WTC11 (cell line): ENCODE measurements at places on chromosomes 4 and X.
A peak's percentile ranks its signal among the peaks of the same experiment; 100 is the strongest.

DNA sequence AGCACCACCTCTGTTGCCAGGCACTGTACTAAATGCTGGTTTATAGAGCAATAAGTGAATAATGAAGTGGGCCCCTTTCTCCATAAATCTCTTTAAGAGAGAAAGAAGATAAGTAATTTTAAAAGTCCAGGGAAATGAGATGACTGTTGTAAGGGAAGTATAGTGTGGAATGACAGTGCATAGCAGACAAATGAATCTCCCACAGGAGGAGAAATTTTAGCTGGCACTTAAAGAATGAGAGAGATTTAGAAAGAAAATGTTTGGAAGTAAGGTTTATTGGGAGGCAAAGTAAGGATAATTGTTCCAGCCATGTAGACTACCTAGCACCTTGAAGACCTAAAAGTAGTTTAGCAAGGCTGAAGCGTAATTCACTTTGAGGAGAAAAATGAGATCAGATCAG, 1081.1 kb upstream of the PABPC4L start:
- H3K27ac ChIP-seq, result no peak overlapping the region
- no peak for DNase-seq
- H3K27me3 ChIP-seq, result no peaks in the 10 kb centered on the region
- no peak overlapping the region for H3K4me3 ChIP-seq
- H3K36me3 ChIP-seq, result no peaks in the 10 kb centered on the region
- H3K4me1 ChIP-seq, result peaks cover 4% of the 10 kb centered on the region

DNA sequence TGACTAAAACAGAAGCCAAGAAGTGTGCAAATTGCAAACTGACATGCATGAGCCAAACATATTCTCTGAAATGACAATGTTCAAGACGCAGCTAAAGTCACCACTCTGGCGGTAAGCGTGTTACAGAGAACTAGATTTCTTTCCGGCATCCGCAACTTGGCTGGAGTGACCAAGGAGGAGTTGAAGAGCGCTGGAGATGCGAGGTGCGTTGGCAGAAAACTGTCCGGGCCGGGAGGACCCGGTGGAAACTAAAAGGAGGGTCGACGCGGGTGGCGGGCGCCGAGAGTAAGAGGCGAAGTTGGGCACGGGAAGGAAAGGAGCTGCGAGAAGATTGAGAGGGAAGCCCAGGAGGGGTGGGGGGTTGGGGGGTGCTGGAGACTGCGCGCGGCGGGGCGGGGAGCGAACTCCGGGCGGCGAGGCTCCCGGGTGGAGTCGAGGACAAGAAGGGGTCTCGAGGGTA, 807 bp downstream of the SEL1L3 start:
- H3K36me3 ChIP-seq, result no peaks in the 10 kb centered on the region
- peak overlapping the region; percentile 85 for H3K27ac ChIP-seq
- H3K4me3 ChIP-seq, result peak overlapping the region; percentile 95
- peaks cover 14% of the 10 kb centered on the region for H3K27me3 ChIP-seq
- peaks cover 42% of the 10 kb centered on the region for H3K4me1 ChIP-seq

GRCh38 chr4:168451744-168452390, 28.4 kb downstream of the DDX60L start:
- peaks cover 14% of the 10 kb centered on the region for H3K4me1 ChIP-seq
- H3K27me3 ChIP-seq, result no peaks in the 10 kb centered on the region
- H3K27ac ChIP-seq, result no peak overlapping the region
- H3K36me3 ChIP-seq, result peaks cover 4% of the 10 kb centered on the region; the same call in 1 of the 2 replicates

DNA sequence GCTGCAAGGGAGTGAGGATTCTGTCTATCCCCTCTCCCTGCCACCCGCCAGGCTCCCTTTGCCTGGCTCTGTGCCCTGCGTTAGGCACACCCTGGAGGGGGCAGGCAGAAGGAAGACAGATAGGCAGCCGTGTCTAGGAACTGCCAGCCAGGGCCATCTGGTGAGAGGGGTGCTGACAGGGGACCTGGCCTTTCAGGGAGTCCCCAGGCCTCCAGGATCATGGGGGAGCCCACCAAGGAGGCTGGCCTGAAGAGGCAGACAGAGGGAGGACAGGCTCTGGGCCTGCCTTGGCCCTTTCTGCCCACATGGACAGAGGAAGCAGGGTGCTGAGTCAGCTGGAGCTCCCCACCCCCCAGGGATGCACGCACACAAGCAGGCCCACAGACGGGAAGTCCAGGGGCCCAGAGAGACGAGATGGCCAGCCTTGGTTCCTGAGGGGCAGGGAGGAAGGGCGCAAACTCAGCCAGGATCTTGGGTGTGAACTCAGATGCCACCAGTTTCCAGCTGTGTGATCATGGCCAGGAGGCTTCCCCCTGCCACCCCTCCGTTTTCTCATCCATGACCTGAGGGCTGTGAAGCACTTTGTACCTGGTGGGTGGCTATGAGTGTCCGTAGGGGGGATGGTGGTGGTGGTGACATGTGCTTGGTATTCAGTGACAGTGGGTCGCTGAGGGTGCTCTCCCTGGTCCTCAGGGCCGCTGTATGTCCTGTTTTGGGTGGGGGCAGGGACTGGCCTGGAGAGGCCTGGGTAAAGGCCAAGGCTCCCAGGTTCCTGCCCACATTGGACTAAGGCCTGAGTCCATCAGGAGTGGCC, 1.8 kb downstream of the SH3BP2 start:
- H3K4me3 ChIP-seq, result peak overlapping the region; percentile 76
- peak; percentile 12 for DNase-seq
- no peak overlapping the region for H3K27ac ChIP-seq
- no peaks in the 10 kb centered on the region for H3K36me3 ChIP-seq
- peaks cover 21% of the 10 kb centered on the region for H3K27me3 ChIP-seq

DNA sequence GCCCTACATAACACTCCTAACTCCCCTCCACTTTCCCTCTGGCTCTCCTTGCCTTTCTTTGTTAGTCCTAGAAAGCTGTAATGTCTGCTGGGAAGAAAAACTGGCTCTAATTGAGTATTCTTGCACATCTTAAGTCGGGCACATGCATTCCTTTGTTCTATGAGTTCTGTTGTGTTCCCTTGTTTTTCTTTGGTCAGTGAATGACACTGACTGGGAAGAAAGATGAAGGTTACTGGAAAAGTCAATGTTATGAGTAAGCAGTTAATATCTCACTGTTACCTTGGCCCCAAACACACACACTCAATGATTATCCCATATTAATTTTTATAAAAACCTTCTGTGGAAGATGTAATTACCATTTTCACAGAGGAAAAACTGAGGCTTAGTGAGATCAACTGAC, 215.9 kb downstream of the SOWAHB start:
- no peak overlapping the region for H3K27ac ChIP-seq
- H3K27me3 ChIP-seq, result no peaks in the 10 kb centered on the region
- H3K36me3 ChIP-seq, result no peaks in the 10 kb centered on the region
- DNase-seq, result no peak

DNA sequence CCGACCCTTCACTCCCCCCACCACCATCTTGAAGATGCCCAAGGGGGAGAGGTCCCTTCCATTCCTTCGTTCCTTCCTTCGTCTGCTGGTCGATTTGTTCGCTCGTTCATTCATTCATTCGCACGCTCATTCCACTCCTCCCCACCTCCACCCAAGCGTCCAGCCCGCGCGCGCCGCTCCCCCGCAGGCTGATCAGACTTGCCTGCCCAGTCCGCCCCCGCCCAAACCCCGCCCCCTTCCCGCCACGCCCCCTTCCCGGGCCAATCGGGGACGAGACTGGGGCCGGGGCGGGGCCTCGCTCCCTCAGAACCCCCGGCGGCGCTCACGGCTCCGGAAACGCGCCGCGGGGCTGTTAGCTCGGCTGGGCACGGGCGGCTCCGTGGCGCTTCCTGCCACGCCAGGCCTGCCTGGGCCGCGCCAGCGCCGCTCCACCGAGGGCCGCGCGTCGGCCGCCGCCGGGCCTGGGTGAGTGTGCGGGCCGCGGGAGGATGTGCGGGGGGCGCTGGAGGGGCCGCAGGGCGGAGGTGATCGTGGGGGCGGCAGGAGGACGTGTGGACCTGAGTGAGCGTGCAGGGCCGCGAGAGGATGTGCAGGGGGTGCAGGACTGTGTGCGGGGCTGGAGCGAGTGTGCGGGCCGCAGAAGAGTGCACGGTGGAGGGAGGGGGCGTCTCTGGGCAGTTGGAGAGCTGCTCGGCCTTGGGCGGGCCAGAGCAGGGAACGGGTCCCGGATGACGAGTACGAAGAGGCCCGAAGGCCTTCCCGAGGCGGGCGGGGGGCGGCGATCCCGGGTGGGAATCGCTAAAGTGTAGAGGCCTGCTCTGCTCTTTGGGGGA, at the start of gene ZNF275:
Gene ZNF275 (plus strand): TSS at position 333 of the 833 bp plus-strand sequence. CDS start 2,527 bp downstream, outside the sequence.
- peak within 1 kb of the TSS; percentile 90 for H3K4me3 ChIP-seq
- peaks cover 7% of the 10 kb centered on the region for H3K27me3 ChIP-seq
- H3K27ac ChIP-seq, result no peak within 1 kb of the TSS
- peak; percentile 67 for DNase-seq
- H3K36me3 ChIP-seq, result peaks cover 9% of the 10 kb centered on the region

- no peak overlapping the region for H3K27ac ChIP-seq
- H3K27me3 ChIP-seq, result no peaks in the 10 kb centered on the region
- H3K36me3 ChIP-seq, result no peaks in the 10 kb centered on the region; the same call in 1 of the 2 replicates
- no peak for DNase-seq
- peaks cover 11% of the 10 kb centered on the region for H3K4me1 ChIP-seq
- no peak overlapping the region for H3K4me3 ChIP-seq
These were observed 155.5 kb downstream of the SLC7A11 start for GRCh38 chr4:138086611-138087041.

DNA sequence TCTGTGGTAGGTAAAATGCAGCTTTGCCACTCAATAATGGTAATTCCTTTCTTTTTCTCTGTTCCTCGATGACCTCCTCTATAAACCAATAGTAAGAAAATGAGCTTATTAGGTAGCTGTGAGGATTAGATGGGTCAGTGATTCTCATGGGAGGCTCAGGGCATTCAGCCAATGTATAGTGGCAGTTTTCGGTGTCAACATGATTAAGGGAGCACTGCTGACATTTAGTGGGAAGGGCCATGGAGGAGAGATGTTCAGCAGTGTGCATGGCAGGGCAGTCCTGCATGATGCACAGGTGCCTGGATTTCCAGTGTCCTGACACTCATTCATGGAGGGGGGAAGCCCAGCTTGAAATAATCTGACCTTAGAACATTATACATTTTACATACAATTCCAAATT, 232.8 kb downstream of the PDGFC start:
- H3K27me3 ChIP-seq, result no peaks in the 10 kb centered on the region
- H3K27ac ChIP-seq, result no peak overlapping the region
- DNase-seq, result no peak
- peaks cover 2% of the 10 kb centered on the region; the same call in 1 of the 2 replicates for H3K36me3 ChIP-seq
- no peak overlapping the region for H3K4me3 ChIP-seq
- no peaks in the 10 kb centered on the region for H3K4me1 ChIP-seq

- no peaks in the 10 kb centered on the region; the same call in 1 of the 2 replicates for H3K27me3 ChIP-seq
- no peaks in the 10 kb centered on the region for H3K36me3 ChIP-seq
- DNase-seq, result no peak
These were observed 24.8 kb downstream of the RTL9 start for GRCh38 chrX:110383414-110383813.

- no peak overlapping the region for H3K27ac ChIP-seq
- H3K4me3 ChIP-seq, result no peak overlapping the region
- DNase-seq, result no peak
- no peaks in the 10 kb centered on the region for H3K27me3 ChIP-seq
- H3K36me3 ChIP-seq, result 0 out of 2 replicates have a peak, but pooled peaks cover 3% of the 10 kb centered on the region
These were observed 42.1 kb downstream of the MAB21L2 start for GRCh38 chr4:150624055-150624454.

GRCh38 chr4:40888933-40889332, 139.2 kb downstream of the NSUN7 start:
- H3K36me3 ChIP-seq, result peaks cover 14% of the 10 kb centered on the region
- no peak for DNase-seq
- no peaks in the 10 kb centered on the region for H3K27me3 ChIP-seq
- no peaks in the 10 kb centered on the region for H3K4me1 ChIP-seq
- H3K4me3 ChIP-seq, result no peak overlapping the region
- H3K27ac ChIP-seq, result no peak overlapping the region

GRCh38 chrX:73390628-73391567, 56.0 kb upstream of the CDX4 start:
- no peaks in the 10 kb centered on the region for H3K36me3 ChIP-seq
- no peak overlapping the region for H3K27ac ChIP-seq
- no peak overlapping the region for H3K4me3 ChIP-seq
- no peaks in the 10 kb centered on the region for H3K4me1 ChIP-seq

- H3K4me3 ChIP-seq, result peak overlapping the region; percentile 96
- no peaks in the 10 kb centered on the region for H3K27me3 ChIP-seq
- H3K27ac ChIP-seq, result peak overlapping the region; percentile 93
- DNase-seq, result peak; percentile 30
- H3K4me1 ChIP-seq, result peaks cover 25% of the 10 kb centered on the region
These were observed 861 bp downstream of the SEC24D start for GRCh38 chr4:118834960-118835569.

GRCh38 chr4:56468097-56468422, 643 bp downstream of the SRP72 start:
- peaks cover 34% of the 10 kb centered on the region for H3K4me1 ChIP-seq
- H3K27ac ChIP-seq, result peak overlapping the region; percentile 90
- no peaks in the 10 kb centered on the region for H3K27me3 ChIP-seq
- peaks cover 33% of the 10 kb centered on the region for H3K36me3 ChIP-seq

DNA sequence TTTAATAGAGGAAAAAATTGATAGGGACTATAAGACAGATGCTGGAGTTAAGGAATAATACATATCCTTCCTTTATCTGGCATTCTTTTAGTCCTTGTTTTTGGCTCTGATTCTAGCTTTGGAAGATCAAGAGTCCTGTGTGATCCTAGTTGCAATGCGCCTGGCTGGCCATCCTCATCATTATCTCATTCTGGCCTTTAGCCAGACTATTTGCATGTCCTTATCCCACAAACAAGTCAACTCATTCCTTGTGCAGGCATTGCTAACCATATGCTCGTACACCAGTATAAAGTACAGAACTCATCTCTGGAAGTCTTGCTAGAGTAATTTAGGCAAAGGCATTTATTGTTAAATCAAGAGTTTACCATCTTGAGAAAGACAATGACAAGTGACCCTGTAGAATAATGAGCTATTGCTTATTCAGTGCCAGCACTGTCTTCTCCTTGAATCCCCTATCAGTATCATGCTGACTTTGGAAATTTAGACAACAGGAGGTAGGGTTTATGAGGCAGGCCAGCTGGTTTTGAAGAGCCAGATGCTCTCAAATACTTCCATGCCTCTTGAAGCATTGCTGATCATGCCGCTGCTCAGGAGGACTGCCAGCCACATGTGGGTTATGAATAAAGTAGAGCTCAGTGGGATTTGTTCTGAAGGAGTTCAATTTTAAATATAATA, 1730.3 kb upstream of the TENM3 start:
- no peaks in the 10 kb centered on the region for H3K36me3 ChIP-seq
- DNase-seq, result no peak
- no peak overlapping the region for H3K4me3 ChIP-seq

DNA sequence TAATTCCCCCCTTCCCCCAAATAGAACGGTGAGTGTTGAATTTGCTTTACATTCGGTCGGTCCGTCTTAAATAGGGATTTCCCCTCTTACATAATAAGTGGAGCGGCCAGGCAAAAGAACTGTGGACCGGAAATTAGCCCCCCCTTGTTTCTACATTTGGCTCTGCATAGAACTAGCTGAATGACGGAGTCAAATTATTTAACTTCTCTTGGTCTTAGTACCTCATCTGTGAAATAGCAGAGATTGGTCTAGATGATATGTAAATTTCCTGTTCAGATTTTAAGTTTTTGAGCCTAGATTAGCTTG, 1.3 kb downstream of the SPATA18 start:
- DNase-seq, result no peak
- peaks cover 12% of the 10 kb centered on the region for H3K36me3 ChIP-seq
- peak overlapping the region; percentile 80 for H3K27ac ChIP-seq
- H3K4me1 ChIP-seq, result peaks cover 36% of the 10 kb centered on the region
- peak overlapping the region; percentile 87 for H3K4me3 ChIP-seq

- no peak overlapping the region for H3K4me3 ChIP-seq
- no peaks in the 10 kb centered on the region for H3K36me3 ChIP-seq
- no peaks in the 10 kb centered on the region; the same call in 1 of the 2 replicates for H3K27me3 ChIP-seq
- H3K27ac ChIP-seq, result no peak overlapping the region
These were observed 126.9 kb downstream of the CBLL2 start for GRCh38 chrX:22399437-22400192.
